ENCODE measurements at places on chromosomes 6 and 20.

GRCh38 chr6:114897536-114897935 lies 554.7 kb upstream of the HS3ST5 start:
- DNase-seq, result no peak

GRCh38 chr6:134041093-134041492 lies 11.3 kb downstream of the SLC2A12 start:
- DNase-seq, result peak; percentile 74

- peak; percentile 90 for DNase-seq
Observed at GRCh38 chr20:59087829-59088433, 45.3 kb upstream of the PRELID3B start.

DNA sequence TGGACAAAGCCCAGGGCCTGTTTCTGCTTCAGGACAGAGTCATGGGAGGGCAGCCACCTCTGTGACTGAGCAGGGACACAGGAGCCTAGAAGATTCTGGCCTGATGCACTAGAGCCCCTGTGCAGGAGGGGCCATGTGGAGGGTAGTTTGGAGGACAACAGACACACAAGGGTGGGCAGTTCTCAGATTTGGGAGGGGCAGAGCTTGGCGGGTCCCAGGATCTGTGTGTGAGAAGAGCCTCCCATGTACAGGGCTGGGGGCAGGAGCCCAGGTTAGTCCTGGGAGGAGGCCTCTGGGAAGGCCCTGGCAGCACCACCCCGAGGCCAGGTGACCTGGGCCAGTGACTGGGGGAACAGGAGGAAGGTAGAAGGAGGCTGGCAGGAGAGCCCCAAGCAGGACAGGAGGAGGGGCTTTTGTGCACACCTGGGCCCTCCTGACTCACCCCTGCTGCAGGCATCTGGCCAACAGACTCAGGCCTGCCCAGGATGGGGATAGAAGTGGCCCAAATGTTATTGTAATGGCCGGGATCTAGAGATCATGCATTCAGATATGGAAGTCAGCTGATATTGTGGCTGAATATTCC lies 1.4 kb upstream of the ULBP3 start:
- DNase-seq, result no peak

GRCh38 chr6:3707024-3707423 lies 44.5 kb downstream of the PXDC1 start:
- peak; percentile 77 for DNase-seq

- no peak for DNase-seq
Observed at GRCh38 chr6:149963212-149963461, 606 bp upstream of the ULBP1 start.

DNA sequence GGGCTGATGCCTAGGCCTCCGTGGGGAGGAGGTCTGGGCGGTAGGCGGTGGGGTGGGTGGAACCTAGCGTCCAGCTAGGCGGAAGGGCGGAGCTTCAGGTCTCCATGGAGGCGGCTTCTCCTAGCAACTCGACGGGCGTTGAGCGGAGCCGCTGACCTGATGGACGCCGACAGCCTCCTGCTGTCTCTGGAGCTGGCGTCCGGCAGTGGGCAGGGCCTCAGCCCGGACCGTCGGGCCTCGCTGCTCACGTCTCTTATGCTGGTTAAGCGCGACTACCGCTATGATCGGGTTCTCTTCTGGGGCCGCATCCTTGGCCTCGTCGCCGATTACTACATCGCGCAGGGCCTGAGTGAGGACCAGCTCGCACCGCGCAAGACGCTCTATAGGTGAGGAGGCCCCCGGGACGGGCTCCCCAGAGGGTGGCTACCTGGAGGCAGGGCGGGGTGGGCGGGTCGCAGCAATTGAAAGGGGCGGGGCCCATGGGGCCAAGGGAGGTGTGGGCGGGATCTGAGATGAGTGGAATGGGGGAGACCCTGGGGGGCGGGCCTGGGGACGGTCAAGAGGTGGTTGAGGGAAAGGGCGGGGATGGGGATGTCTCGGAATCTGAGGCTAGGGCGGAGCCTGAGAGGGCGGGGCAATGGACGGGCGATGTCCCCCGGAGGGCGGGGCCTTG lies at the start of gene RSPH9:
RSPH9 (plus strand) TSS at position 97 of the 673 bp plus-strand sequence; CDS start at position 160, 63 bp downstream.
- peak; percentile 61 for DNase-seq

DNA sequence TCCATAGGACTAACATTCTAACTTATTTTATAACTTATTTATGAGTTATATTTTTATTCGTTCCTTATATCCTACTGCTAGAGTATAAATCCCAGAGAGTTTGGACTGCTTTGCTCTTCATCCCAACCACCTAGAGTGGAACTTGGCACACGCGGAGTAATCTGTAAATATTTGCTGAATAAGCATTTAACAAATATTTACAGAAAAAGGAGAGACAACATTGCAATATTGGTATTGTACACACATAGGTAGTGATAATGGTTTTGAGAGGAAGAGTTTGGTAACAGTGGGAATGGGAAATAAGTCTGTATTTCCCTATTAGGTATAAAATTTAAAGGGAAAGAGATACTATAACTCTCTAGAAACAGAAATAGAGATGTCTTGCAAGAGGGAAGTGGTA lies 634.8 kb upstream of the CITED2 start:
- DNase-seq, result no peak

DNA sequence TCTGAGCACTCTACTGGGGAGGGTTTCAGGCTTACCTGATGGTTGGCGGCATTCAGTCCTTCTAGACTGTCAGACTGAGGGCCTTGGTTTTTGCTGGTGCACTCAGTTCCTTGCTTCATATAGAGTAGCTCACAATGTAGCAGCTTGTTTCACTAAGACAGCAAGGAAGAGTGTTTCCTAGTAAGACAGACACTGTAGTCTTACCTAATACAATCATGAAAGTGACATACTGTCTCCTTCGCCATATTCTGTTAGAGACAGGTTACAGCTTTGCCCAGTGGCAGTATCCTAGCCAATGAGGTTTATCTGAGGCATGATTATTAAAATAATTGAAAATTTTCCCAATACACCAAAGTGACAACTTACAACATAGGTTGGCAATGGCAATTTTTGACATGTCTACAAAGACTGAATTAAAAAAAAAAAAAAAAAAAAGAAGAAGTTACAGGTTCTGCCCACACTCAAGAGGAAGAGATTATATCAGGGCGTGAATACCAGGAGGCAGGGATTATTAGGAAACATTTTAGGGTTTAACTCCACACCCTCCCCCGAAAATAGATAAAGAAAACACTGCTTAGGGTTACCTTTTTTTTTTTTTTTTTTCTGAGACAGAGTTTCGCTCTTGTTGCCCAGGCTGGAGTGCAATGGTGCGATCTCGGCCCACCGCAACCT lies 66.8 kb downstream of the SCAND1 start:
- no peak for DNase-seq

- DNase-seq, result no peak
Observed at GRCh38 chr6:151009576-151009975, 144.1 kb downstream of the MTHFD1L start.

DNA sequence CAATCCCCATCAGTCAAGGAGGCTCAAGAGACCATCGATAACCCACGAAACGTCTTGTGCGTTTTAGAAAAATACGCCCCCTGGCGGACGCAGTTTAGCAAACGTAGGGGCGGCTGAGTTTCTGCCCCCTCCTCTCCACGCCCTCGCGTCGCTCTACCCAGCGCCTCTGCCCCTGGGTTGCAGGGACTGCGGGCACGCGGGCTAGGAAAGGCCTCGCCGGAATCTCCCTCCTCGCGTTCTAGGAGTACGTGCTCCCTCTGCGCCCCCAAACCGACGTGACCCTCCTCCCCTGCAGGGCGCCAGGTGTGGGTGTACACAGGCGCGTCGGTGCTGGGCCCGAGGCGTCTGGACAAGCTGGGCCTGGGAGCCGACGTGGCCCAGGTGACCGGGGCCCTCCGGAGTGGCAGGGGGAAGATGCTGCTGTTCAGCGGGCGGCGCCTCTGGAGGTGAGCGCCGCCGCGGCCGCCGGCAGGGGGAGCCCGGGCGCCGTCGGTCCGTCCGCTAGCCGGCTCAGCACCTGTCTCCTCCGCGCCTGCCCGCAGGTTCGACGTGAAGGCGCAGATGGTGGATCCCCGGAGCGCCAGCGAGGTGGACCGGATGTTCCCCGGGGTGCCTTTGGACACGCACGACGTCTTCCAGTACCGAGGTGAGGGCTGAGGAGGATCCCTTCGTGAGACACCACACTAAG lies 5.3 kb downstream of the MMP9 start:
- peak; percentile 89 for DNase-seq

- no peak for DNase-seq
Observed at GRCh38 chr6:11769244-11769643, 9.4 kb downstream of the ADTRP start.

DNA sequence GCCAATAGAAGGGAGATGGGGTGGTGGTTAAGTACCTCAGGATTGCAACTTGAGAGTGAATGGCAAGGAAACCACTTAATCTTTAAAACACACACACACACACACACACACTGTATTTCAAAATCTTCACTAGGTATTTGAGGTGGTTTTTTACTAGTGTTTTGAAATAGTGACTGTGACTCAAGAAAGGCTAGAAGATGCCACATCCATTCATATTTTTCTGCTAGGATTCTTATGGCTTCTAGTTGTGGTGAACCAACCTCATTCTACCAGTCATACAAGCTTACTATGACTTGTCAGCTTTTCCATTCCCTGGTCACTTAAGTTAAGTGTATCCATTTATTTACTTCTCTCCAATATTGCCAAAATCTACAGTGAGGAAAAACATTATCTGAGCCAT lies 519.4 kb upstream of the JAG1 start:
- DNase-seq, result no peak

DNA sequence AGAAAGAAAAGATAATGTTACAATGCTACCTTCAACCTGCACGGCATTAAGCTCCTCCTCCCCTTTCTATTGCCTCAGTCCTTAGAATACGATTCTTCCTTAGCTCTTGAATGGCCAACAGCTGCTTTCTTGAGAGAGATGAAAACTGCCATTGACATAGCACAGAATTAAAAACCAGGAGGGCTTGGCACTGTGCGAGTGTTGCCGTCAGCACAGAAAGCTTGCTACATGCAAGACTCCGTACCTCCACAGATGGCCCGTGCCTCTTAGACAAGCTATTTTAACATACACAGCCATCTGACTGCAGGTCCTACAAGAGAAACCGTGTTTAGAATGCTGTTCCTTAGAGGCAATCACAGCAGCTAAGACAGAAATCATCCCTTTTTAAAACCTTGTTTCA lies 51.7 kb downstream of the ALDH5A1 start:
- DNase-seq, result no peak

DNA sequence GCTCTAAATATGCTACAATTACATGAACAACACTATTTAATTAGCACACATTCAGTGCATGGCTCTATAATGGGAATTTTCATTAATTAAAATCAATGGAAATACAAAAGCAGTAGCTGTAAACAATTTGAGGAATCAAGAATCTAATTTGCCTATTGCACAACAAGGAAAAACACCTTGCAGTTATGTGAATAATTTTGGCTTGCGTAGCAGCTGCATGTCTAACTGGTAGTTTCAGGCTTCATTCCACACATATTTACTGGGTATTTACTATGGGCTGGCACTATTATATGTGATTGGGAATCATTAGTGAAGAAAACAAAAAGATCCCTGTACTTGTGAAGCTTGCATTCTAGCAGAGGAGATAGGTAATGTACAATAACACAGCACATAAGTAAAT lies 26.4 kb downstream of the KIF6 start:
- DNase-seq, result no peak

DNA sequence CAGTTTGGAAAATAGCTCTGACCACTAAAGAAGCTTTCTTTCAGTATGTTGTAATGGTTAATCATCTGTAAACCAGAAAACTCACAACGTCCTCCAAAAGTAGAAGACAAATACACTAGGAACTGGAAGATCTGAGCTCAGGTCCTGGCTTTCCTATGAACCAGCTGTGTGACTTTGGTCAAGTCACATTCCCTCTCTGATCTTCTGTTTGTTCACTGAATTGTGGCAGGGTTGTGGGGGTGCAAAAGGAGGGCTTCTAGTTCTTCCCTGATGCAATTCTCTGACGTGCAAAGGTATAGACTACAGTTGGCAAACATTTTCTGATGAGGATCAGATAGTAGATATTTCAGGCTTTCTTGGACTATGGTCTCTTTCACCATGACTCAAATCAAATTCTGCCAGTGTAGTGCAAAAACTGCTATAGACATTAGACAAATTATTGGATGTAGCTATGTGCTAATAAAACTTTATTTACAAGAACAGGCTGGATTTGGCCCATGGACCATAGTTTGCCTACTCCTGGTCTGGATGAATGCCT lies 44.9 kb downstream of the ATXN1 start:
- peak; percentile 46 for DNase-seq

GRCh38 chr20:58889798-58890517 lies 37.4 kb downstream of the GNAS start:
- peak; percentile 45 for DNase-seq

GRCh38 chr6:52546678-52547077 lies 30.2 kb downstream of the TRAM2 start:
- DNase-seq, result no peak

DNA sequence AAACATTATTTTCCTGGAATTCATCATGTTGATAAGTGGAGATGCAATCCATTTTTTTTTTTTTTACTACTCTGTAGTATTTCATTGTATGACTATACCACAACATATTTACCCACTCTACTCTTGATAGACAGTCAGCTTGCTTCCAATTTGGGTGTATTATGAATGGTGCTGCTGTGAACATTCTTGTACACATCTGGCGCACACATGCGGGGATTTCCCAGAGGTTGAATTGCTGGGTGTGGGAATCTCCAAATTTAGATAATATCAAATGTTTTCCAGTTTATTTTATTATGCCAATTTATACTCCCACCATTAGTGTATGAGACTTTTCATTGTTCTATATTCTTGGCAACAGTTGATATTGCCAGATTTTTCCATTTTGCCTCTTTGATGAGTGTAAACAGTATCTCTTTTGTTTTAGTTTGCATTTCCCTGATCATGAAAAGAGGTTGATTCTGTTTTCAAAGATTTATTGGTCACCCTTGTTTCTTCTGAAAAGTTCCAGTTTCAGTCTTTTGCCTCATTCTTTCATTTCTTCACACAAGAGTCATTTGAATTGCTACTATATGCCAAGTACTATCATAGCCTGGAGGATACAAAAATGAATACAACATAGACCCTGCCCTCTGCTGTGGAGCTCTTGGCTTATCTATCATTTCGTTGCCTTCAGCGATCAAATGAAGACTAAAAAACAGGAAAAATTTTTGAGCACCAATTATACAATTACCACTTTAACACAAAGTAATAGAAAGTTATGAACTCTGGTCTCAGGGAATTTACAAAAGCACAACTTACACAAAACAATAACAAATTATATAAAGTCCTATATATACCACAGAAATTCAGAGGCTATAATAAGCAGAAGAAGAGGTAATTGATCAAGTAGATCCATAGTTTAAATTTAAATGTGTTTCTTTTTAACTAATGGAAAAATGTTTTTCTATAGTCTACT lies 17.1 kb upstream of the NCOA7 start:
- DNase-seq, result peak; percentile 42

- DNase-seq, result no peak
Observed at GRCh38 chr6:10555625-10556309, 34.6 kb downstream of the GCNT2 start.

Measured in suppressor macrophage treated with lipopolysaccharide for 1 hour (primary cell).